NCI-H226 (cell line): ENCODE measurements at places on chromosomes 16 and 17.

DNA sequence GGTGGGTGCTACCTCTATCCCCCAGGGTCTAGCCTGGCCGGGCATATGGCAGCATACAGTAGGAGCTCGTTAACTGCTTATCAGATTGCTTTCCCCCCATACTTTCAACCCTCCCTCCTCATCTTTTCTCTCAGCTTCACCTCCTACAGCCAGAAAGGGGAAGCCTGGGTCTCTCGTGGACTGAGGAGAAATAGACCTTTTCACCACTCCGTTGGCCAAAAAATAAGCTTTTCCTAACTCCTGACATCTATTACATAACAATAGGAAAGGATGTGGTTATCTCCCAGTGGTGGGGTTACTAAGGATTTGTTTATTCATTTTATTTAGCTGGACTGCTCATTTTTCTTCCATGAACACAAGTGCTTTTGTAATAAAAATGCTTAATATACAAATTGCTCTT, 9.0 kb upstream of the CXCL16 start:
- DNase-seq = no peak

- DNase-seq = peak; percentile 52
These were observed 252.1 kb downstream of the PHKB start for GRCh38 chr16:47713225-47713595.

- DNase-seq = no peak
These were observed 47.5 kb upstream of the CCL2 start for GRCh38 chr17:34207572-34207971.

DNA sequence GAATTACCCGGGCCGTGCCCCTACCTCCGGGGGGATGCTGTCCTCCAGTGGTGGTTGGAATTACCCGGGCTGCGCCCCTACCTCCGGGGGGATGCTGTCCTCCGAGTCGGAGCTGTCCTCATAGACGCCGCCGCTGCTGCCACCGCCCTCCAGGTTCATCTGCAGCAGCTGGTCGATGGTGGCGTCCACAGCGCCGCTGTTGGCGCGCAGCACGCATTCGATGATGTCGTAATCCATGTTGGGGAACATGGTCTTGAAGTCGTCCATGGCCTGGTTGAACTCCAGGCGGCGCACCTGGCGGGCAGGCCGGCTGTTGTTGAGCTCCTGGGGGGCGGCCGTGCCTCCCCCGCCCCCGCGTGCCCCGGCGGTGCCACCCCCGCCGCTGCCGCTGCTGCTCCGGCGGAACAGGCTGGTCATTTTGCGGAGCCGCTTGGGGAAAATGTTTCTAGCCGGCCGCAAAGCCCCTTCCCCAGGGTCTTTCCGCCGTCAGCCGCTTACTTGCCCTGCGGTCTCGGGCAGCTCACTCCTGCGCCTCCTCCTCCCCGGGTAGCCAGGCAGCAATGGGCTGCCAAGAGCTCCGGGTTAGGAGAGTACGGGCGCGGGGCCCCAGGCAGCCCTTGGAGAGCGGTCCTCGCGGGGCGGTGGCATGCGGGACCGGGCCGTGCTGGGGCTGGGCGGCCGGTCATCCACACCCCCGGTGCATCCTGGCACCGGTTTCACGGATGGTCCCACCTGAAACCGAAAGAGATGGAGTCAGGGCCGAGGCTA, 35.5 kb upstream of the MRPS23 start:
- DNase-seq = no peak

GRCh38 chr16:56262148-56262547, 70.9 kb downstream of the GNAO1 start:
- no peak for DNase-seq

GRCh38 chr17:48883171-48883570, 9.4 kb upstream of the ATP5MC1 start:
- no peak for DNase-seq

- peak; percentile 49 for DNase-seq
These were observed 41.8 kb upstream of the SEC14L1 start for GRCh38 chr17:77098884-77099545.
